ENCODE measurements at places on chromosomes 16 and 17.

DNA sequence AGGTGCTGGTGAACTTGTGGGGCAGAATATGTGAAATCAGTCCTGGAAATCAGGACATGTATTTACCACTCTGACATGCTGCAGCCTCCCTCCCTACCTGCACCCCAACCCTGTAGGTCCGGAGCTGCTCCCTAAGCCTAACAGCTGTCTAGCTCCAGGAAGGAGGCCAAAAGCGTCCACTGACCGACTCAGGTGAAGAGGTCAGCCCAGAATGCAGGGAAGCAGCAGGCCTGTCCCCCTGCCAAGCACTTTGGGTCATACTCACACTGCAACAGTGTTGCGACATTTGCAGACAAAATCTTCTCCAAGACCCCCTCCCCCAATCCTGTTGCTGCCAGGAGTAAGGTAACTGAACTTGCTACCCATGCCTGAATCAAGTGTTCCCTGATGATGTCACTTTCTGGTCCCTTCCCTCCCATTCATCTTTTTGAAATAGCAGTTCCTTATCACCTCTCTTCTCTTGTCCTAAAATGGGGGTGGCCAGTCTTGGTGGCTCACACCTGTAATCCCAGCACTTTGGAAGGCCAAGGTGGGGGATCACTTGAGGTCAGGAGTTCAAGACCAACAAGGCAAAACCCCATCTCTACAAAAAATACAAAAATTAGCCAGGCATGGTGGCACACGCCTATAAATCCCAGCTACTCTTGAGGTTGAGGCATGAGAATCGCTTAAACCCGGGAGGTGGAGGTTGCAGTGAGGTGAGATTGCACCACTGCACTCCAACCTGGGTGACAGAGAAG is 1.3 kb upstream of the ACLY start:
- DNase-seq: no peak

- no peak for DNase-seq
Observed at GRCh38 chr17:75411328-75412067, 6.0 kb upstream of the GRB2 start.

DNA sequence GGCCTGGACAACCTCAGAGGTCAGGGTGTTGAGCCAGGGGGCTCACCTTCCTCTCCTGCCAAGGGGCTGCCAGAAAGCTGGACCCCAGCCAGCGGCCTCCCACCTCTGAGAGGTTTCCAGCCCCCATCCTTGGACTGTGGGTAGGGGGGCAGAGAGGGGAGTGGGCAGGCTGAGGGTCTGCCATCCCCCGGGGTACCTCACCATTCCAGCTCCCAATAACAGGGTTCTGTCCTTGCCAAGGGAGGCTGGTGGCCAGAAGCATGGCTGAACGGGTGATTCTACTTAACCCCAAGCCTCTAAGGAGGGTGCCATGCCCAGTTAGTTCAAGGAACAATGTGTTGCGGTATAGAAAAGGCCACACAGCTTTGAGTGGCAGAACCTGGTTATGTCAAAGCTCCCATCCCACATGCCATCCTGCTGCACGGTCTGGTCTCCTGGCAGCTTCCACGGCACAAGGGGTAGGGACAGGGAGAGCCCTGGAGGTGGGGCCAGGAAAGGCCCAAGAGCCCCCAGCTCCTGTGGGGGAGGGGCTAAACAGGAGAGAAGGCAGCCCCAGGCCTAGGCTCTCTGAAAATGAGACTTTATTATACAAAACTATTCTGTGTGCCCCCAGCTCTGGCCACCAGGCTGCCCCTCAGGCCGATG is 19.8 kb downstream of the B9D1 start:
- no peak for DNase-seq

- DNase-seq: peak; percentile 53
Observed at GRCh38 chr16:11356573-11357331, 11.5 kb downstream of the RMI2 start.

DNA sequence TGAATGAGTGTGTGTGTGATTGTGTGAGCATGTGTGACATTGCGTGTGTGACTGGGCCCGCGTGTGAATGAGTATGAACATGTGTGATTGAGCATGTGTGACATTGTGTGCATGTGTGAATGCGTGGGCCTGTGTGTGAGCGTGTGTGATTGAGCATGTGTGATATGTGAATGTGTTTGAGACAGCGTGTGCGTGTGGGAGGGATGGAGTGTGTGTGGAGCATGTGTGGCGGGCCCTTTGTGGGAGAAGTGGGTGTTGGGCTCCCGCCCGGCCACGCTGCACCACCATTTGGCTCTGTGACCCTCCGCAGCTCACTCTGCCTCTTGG is 22.7 kb upstream of the GSE1 start:
- DNase-seq: no peak

- no peak for DNase-seq
Observed at GRCh38 chr17:3593384-3593783, 15.8 kb downstream of the TRPV1 start.

GRCh38 chr17:3590231-3590630 is 19.0 kb downstream of the TRPV1 start:
- DNase-seq: no peak

DNA sequence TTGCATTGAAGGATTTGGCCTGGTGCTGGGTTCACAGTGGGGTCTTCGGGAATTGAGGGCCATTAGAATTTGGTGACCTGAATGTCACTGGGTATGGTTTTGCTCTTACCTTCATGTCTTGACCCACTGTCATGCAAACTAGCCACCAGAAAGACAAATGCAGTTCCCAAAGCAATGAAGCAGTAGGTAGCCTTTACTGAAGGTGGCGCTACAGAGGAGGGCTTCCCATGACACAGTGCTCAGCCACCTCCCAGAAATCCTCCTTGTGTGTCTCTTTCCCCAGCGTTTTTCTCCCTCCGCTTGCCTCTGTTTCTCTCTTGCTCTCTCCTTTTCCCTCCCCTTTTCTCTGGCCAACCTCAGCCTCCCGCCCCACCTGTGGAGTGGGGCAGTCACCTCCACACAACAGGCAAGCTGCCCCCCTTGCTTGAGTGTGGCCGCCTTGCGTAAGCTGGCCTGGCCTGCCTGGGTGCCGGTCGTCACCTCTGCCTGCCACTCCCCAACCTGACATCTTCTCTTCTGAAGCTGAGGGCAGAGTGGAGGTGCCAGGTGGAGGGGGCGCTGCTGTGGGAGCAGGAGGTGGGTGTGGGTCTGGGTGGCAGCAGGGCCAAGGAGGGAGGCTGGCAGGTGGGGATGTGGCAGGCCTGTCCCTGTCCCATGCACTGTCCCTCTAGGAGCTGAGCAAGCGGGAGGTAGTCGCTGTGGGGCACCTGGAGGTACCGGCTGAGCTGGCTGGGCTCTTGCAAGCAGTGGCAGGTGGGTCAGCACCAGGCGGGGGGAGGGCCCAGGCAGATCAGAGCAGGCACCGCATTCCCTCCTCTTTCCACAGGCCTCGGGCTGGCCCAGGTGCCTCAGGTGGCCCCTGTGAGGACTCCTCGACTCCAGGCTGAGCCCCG is 34.7 kb downstream of the MYO15A start:
- DNase-seq: no peak

DNA sequence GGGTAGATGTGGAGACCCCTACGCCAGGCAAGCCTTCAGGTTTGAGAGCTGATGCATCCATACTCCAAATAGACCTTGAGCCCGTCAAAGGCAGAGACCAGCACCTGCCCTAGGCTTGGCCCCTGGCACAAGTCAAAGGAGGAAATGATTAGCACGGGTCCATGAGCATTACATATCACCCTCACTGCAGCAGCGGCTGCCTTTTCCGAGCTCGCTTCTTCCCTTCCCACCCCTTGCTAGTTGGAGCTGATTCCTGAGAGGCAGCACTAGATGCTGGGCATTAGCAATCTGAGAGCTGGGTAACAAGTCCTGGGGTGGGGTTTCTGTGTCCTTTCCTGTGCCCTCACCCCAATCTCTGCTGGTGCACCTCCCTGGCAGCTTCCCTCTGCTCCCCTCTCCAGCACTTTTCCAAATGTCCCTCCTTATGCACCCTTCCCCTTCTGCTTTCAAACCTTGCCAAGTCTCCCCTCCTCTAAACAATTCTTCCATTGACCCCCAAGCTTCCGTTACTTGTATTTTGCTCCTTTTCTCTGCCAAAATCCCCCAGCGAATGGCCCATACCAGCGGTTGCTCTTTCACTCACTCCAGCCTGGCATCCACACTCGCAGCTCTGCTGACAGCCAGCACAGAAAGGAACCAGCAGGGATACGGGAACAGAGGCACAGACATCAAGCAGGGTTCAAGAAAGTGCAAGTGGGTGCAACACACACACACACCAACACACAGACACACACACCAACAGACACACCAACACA is 3.0 kb downstream of the CDRT4 start:
- DNase-seq: no peak

DNA sequence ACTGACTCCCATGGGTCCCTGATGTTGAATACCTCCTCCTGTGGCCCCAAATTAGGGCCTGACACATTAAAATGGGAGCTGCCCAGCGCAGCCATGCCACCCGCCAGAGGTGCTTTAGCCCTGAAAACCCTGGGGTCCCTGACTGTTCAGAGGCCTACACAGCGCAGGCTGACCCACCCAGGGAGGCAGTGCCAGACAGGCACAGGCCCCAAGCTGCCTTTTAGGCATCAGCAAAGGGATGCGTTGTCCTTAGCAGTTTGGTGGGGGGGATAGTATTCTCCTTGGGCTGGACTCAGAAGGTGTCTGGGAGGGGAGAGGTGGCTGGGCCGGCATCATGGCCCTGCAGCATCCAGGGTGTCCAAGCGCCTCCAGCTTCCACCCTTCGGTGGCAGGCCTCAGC is 1.4 kb downstream of the RAPGEFL1 start:
- DNase-seq: no peak

- no peak for DNase-seq
Observed at GRCh38 chr16:54313789-54314188, 27.2 kb upstream of the IRX3 start.

GRCh38 chr17:14150619-14151018 is 81.3 kb downstream of the COX10 start:
- no peak for DNase-seq

DNA sequence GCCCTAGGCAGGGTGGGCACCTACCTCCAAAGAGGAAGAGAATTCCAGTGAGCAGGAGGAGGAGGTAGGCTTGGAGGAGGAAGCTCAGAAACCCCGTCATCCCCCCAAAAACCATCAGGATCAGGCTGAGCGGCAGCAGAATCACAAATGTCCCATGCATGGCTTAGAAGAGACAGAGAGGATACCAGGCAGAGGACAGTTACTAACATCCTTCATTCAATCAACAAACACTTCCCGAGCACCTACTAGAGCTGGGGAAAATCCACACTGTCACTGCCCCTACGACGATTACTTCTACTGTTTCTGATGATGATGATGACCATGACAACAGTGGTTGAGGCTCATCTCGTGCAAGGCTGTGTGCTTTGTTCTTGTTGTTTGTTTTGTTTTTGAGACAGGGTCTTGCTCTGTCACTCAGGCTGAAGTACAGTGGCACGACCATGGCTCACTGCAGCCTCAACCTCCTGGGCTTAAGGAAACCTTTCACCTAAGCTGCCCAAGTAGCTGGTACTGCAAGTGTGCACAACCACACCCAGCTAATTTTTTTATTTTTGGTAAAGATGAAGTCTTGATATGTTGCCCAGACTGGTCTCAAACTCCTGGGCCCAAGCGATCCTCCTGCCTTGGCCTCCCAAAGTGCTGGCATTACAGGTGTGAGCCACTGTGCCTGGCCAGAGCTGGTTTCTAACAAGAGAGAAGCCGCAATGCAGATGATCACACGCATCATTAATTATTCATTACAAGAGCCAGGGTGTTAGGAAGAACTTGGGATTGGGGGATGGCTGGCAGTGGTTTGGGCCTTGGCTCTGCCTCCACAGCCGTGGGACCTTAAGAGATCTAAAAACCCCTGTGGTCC is 18.0 kb downstream of the TMEM114 start:
- DNase-seq: no peak

- DNase-seq: no peak
Observed at GRCh38 chr16:23423496-23424049, 29.4 kb downstream of the COG7 start.

DNA sequence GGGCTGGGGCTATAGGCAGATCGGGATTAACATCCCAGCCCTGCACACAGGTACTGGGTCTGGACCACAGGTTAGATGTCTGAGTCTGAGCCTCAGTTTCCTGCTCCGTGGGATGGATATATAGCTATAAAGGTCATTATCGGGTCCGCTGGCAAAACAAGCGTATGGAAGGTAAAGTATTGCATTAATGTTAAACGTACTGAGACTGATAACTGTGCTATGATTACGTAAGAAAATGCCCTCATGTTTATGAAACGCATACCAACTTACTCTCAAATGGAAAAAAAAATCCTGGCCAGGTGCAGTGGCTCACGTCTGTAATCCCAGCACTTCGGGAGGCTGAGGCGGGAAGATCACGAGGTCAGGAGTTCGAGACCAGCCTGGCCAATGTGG is 135.2 kb downstream of the CCDC182 start:
- DNase-seq: no peak

Measured in CD4-positive, alpha-beta T cell treated with Interleukin-6 at 100 ng/mL for 8 hours (primary cell).